ENCODE measurements at places on chromosomes 16 and 17. TPM values are rescaled to one million over a fixed set of nuclear protein-coding genes. Genes with fewer than 3 reads are reported as not detected.

DNA sequence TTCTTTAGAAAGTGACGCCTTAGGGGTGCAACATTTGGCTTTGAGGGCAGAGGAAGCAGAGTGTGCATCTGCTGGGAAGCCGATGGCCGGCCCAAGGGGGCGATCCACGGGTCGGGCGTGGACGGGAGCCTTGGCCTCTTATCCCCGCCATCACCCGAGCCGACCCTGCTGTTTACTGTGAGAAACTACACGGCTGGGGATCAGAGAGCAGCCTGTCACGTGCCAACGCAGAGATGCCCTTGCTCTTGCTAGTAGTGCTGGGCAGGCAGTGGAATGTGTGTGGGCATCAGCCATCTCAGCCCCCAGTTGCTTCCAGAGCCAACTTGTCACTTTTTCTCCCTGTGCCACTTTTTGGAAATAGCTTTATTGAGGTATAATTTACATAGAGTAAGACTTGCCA, 26.7 kb upstream of the ITGB4 start:
- peak; percentile 31 for DNase-seq

Gene NLRC3
- 34.0 TPM for total RNA-seq

DNA sequence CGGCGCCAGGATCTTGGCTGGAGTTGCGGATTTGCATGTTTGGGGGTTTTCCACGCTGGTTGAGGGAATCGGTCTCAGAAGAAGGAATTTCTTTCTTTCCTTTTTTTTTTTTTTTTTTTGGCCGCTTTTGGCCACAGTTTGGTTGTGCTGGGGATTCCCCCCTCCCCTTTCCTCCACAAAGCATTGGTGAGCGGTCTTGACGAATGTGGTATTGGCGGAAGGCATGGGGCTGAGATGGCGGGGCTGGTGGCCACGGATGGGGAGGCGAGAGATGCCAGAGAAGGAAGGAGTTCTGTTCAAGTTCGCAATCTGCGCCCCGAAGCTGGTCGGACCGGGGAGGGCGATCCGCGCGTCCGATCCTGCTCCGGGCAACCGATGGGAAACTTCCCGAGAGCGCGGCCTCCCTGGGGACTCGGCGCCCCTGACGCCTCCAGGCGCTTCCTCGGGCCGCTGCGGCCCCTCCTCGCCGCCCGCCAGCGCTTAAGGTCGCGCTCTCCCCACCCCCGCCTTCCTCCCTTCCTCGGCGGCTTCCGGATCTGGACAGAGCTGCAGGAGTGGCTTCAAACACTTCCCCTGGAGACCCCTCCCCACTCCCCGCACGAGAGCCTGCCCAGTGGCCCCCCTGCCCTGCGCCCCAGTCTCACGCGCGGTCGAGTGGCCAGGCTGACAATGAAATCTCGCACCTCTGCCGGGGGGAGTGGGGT, 43.2 kb downstream of the RAI1 start:
- peak; percentile 83 for DNase-seq

Gene AATK
- total RNA-seq: 22.8 TPM

Gene TEX19
- not detected for total RNA-seq

GRCh38 chr16:50925758-50926357, 184.0 kb downstream of the CYLD start:
- DNase-seq: no peak

DNA sequence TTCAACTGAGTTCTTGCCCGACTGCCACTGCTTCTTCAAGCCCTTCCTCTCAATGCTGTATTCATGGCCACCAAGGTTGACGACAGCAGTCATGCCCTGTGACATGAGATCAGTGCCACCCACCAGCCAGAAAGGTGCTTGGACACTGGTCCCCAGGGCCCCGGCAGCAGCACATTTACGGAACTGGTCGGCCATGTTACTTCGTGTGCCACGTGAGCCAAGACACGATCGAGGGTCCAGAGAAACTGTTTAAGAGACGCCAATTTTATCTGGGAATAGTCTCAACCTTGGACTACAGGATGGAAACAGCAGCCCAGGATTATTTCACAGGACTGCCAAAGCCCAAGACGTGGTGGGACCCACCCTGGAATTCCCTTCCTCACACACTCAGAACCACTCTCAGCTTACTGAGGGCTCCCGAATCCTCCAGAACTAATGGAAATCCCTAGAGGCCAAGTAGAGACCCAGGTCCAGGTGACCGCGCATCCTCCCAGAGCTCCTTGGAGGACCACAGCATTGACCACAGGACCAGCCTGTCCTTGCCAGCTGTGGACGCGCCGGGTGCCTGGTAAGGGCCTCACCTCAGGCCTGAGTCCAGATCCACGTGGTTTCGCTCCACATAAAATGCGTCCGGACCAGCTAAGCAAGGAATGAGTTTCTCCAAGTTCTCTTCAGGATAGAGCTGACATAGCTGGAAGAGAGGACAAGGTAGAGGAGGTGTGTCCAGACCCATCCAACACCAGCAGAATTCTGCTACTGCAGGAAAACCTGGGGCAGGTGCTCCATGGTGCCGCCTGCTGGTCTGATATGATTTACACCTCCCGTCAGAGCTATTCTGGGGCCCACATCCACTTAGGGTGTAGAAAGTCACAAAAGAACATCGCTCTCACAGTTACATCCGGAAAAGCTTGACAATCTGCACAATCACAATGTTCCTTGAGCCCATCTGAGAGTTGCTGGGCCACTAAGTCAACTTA, 28.2 kb downstream of the MAP1LC3B start:
- DNase-seq: no peak

All from spleen (tissue), 13 donors.